Activated naive CD8-positive, alpha-beta T cell treated with anti-CD3 and anti-CD28 coated beads, Interleukin-2, amount 50 U/mL, for 16 hours (primary cell): ENCODE measurements at places on chromosomes 6 and 20.

DNA sequence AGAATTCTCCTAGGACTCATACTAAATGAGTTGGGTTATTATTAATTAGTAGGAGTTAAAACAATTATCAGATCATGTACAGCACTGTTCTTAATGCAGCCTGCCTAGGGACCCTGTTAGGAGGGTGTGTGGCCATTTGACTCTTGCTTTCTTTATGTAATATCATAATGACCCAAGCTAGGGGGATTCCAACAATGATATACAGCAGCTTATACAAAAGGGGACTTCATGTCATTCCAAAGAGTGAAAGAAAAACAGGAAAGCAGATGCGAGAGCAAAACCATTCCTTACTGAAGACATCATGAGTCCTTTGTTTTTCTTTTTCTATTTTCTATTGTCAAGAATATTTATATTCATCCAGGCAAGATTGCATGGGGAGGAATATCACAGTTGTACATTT is 455.2 kb downstream of the PLCB1 start:
- no peak for DNase-seq

DNA sequence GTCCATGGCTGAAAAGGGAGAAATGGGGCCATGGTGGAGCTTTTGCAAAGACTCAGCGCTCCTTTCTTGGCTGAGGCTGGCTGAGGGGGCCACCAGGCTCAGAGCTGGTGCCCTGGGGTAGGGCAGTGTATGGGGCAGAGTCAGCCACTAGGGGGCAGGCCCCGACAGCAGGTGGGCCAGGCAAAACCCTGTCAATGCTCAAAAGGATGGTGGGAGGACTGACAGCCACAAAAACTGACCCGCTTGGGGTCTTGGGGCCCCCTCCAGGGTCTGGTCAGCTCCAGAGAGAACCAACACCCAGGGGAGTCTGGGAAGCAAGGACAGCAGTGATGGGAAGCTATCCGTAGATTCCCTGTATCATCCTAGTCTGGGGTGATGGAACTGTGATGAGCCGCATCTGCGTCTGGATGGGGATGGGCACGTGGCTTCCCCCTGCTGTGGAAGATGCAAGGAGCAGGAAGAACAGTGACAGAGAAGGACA is 306.9 kb downstream of the DHX35 start:
- no peak for DNase-seq

DNA sequence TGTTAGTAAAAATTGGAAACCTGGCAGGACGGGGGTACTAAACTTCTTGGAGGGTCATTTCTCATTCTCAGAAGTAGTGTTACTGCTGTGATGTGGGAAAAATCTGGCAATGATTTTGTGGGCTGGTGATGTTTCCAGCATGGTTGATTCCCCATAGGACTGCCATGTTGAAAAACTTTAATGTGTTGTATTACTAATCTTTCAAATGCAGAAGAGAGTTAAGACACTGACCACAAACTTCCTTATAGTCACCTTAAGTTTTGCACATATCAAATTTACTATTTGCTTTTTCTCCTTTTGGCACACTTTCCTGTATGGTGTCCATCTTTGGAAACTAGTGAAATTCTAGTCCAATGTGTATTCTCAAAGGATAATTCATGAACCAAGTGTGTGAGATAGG is 236.2 kb upstream of the TAB2 start:
- no peak for DNase-seq

GRCh38 chr20:57420571-57421252 is 29.5 kb downstream of the RBM38 start:
- no peak for DNase-seq

DNA sequence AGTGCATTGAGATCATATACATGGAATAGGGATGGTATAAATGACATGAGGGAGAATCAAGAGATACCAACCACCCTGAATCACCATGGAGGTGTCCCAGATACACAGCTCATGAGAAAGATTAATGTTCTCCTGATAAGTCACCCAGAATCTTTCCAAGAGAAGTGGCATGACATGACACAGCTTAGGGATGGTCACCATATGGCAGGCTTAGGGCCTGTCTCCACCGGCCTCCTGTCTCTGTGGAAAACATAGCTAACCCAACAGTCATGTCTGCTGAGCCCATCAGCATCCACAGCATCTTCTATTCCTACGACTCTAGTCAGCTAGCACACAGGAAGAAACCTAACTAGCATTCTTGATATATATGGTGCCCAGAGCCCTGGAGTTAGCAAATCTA is 133.3 kb downstream of the IPCEF1 start:
- no peak for DNase-seq

DNA sequence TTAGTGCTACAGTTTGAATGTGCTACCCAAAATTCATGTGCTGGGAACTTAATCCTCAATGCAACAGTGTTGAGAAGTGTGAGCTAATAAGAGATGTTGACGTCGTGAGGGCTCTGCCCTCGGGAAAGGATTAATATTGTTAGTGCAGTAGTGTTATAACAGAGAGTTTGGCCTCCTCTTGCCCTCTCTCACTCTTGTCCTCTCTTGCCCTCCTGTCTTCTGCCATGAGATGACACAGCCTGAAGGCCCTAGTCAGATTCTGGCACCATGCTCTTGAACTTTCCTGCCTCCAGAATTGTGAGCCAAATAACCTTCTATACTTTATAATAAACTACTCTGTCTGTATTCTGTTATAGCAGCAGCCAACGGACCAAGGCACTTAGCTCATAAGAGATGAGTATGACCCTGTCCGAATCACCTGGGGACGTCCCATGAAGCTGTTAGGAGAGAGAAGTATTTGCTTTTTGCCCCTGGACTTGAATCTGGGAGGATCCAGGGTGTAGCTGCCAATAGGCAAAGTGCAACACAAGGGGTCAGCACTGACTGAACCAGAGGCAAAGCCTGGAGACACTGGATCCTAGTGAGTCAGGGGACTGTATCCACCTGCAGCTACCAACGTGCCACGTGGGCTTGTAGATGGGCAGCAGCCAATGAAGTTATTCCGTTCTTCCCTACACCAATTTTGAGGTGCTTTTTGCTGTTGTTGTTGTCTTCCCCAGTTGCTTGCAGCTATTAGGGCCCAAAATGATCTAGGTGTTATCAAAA is 233.7 kb downstream of the THBS2 start:
- no peak for DNase-seq

DNA sequence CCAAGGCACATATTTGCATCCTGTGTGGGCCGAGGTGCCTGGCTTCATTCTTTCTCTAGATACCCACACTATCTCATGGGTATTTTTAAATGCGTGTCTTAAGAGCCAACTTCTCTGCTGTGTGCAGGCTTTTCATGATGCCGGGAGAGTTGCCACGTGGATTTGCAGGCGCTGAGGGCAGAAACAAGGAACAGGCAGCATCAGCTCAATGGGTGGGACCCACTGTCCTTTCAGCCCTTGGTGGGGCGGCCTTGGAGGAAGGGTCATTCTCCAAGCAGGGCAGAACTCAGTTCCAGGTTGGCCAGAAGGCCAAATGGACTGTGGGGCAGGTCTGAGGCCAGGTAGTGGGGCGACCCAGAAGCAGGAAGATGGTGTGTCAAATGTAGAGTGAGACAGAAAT is 84.7 kb downstream of the PHACTR3 start:
- no peak for DNase-seq

DNA sequence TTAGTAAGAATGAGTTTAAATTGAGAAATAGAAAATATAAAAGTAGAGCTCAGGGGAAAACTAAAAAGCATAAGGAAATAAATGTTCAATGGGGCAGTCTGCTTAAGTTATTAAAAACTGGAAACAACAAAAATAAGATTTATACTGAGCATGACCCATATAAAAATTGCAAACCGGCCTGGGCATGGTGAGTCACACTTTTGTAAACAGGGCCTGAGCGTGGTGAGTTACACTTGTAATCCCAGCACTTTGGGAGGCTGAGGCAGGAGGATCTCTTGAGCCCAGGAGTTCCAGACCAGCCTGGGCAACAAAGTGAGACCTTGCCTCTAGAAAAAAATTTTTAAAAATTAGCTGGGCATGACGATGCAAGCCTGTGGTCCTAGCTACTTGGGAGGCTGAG is 74.6 kb downstream of the TMEM244 start:
- no peak for DNase-seq

GRCh38 chr20:38275815-38276550 is 15.4 kb upstream of the KIAA1755 start:
- no peak for DNase-seq

DNA sequence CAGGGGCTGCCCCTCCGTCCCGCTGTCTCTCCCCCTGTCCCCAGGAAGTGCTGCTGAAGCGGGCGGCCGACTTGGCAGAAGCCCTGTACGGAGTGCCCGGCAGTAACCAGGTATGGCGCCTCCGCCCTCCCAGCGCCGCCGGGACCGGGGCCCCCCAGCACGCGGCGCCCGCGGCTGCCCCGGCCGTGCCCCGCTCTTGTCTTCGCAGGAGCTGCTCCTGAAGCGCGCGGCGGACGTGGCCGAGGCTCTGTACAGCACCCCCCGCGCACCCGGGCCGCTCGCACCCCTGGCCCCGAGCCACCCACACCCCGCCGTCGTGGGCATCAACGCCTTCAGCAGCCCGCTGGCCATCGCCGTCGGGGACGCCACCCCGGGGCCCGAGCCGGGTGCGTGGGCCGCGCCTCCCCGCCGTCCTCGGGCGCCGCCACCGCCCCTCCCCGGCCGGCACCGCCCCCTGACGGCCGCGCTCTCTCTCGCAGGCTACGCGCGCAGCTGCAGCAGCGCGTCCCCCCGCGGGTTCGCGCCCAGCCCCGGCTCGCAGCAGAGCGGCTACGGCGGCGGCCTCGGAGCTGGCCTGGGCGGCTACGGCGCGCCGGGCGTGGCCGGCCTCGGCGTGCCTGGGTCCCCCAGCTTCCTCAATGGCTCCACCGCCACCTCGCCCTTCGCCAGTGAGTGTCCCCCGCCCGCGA is 48.4 kb downstream of the CPXM1 start:
- peak; percentile 22 for DNase-seq

DNA sequence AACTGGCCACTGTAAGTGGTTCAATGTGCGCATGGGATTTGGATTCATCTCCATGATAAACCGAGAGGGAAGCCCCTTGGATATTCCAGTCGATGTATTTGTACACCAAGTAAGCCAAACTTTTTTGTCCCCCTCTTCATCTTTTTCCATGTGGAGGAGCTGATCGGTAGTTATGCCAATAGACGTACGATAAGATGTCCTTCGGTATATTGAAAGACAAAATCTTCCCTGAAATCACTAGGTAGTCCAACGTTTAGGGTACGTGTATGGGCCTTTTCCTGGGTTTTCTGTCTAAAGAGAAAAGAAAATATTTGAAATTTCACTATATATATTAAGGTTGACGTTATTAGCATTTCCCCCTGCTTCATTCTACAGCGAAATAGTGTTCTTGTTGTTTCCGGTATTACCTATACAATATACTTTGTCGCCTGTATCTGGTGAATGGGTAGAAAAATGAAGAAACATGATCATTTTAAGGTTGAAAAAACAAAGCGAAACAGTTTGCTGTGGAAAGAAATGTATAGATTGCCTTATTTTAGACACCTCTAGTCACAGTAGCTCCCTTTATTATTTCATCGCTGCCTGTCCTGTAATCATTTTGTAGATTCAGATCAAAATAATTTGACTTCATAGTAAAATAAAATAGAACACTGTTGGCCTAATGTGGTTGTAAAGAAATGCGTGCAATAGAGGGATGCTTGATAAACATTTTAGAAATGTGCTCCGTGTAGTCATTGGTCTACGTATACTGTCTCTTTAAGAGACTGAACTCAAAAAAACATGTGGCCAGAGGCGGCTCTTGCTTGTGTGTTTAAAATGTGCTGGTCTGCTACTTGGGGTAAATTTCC is 1.5 kb downstream of the LIN28B start:
- no peak for DNase-seq

GRCh38 chr6:105892577-105893262 is 193.4 kb upstream of the PRDM1 start:
- DNase-seq: no peak

GRCh38 chr6:21199262-21199661 is 394.3 kb upstream of the SOX4 start:
- DNase-seq: no peak

GRCh38 chr20:49823152-49823847 is 10.7 kb downstream of the SLC9A8 start:
- DNase-seq: no peak

DNA sequence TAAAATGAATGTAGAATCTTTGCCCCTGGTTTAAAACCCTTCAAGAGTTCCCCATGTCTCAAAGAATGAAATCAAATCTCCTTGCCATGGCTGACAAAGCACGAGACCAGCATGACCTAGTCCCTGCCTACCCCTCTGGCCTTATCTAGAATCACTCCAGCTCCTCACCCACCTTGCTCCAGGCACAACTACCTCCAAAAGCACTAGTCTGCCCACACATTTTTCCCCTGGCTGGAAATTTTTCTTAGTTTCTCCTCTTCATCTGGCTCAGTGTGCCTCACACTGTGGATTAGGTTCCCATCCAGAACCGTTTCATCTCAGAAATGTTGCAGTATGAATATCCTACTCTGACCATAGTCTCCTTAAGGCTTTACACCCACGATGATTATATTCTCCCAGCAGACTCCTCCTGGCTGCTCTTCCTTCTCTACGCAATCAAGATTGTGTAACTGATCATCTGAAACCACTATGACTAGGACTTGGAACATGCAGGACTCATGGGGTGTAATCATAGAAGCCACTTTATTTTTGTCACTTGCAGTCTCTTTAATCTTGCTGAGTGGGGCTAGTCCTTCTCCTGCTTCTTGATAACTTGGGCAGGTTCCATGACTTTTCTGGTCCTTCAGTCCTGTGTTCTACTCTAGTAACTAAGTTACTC is 7.8 kb upstream of the MRS2 start:
- no peak for DNase-seq

- DNase-seq: no peak
Observed at GRCh38 chr6:138242987-138243592, 24.8 kb upstream of the PBOV1 start.

GRCh38 chr6:41630946-41631345 is 7.3 kb upstream of the MDFI start:
- DNase-seq: no peak

- no peak for DNase-seq
Observed at GRCh38 chr6:28864326-28864923, 59.4 kb downstream of the TRIM27 start.

- no peak for DNase-seq
Observed at GRCh38 chr6:5840734-5841390, 165.9 kb downstream of the NRN1 start.

DNA sequence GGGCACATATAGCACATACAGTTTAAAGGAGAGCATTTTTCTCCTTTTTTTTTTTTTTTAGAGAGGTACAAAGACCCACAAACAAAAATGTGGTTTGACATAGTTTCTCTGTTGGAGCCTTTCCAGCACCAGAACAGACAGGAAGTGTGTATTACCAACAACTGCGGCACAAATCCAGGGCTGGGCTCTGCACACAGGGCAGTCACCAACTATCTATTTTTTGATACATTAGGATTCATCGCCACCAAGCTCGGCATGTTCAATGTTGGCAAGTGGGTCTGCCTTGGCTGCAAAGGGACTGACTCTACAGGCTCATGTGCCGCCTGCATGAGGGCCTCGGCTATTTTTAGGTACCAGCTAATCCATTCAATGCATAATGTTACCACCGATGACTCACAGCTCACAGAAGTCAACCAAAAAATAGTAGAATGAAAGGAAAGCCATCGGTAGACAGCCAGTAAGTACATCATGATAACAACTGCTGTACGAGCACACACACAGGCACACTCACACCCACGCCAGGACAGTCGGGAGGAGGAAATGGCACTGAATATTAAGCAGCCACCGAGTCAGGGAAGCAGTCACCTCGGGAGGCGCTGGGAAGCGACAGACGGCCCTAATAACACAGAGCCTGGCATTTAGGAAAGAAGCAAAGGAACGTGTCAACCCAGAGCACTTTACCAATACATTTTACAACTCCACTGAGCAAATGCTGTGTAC is 81.6 kb downstream of the GMPR start:
- DNase-seq: peak; percentile 41

- DNase-seq: no peak
Observed at GRCh38 chr6:111754423-111754822, 118.8 kb downstream of the FYN start.

- no peak for DNase-seq
Observed at GRCh38 chr20:12056839-12057238, 139.1 kb downstream of the BTBD3 start.
